ENCODE measurements at places on chromosomes 12 and 14. TPM values are rescaled to one million over a fixed set of nuclear protein-coding genes. Genes with fewer than 3 reads are reported as not detected.

Gene COCH
- 0.55 TPM for total RNA-seq

Gene CYP27B1
- 3.3 TPM for total RNA-seq

Gene RFLNA
- total RNA-seq = not detected

Gene PPM1H
- not detected for total RNA-seq

Gene CPNE8
- 4.6 TPM for total RNA-seq

Gene TSPAN9
- 0.28 TPM for total RNA-seq

Gene SOAT2
- 1.5 TPM for total RNA-seq

Gene AQP5
- not detected for total RNA-seq

Gene AGAP2
- 84.5 TPM for total RNA-seq

Gene KRT78
- not detected for total RNA-seq

Gene CAMKK2
- 27.6 TPM for total RNA-seq

Gene RHOJ
- not detected for total RNA-seq

- no peak for DNase-seq
Observed at GRCh38 chr14:43085819-43086218, 1421.3 kb downstream of the FSCB start.

DNA sequence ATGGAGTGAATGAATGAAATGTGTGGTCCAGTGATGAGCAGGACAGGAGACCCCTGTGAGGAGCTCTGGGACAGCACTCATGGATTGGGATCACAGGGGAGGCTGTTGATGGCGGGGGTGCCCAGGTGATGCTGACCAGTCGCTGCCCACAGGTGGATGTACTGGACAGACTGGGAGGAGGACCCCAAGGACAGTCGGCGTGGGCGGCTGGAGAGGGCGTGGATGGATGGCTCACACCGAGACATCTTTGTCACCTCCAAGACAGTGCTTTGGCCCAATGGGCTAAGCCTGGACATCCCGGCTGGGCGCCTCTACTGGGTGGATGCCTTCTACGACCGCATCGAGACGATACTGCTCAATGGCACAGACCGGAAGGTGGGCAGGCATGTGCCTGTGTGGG, 13.3 kb upstream of the LRP1-AS start:
- no peak for DNase-seq

DNA sequence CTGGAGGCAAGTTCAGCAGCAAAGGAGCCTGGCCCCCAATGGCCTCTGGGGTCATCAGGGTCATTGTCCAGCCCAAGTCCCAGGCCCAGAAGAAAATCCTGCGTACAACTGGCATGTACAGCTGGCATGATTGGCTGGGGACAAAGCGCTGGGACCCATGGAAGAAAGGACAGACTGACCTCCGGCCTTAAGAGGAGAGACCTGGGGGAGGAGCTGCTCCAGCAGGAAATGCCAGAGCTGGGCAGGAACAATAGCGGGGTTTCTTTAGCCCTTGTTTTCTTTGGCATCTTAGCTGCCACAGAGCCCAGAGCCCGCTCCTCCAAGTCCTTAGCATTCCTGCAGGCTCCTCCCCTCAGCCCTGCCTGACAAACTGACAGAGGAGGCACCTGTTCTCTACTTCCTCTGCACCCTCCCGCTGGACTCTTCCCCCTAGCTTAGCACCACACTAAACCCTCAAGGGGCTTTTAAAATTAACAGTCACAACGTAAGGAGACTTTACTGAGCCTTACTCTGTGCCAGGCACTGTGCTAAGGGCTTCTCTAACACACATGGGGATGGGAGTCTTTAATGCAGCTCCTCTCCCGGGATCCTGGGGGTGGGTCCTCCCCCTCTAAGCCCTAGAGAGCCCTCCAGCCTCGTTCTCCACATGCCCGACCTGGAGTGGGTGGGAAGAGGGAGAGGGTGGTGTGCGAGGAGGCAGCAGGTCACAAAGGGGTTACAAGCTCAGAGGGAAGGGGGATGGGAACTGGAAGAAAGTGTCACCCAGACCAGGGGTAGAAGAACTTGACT, 1.8 kb upstream of the AQP5 start:
- DNase-seq = no peak

DNA sequence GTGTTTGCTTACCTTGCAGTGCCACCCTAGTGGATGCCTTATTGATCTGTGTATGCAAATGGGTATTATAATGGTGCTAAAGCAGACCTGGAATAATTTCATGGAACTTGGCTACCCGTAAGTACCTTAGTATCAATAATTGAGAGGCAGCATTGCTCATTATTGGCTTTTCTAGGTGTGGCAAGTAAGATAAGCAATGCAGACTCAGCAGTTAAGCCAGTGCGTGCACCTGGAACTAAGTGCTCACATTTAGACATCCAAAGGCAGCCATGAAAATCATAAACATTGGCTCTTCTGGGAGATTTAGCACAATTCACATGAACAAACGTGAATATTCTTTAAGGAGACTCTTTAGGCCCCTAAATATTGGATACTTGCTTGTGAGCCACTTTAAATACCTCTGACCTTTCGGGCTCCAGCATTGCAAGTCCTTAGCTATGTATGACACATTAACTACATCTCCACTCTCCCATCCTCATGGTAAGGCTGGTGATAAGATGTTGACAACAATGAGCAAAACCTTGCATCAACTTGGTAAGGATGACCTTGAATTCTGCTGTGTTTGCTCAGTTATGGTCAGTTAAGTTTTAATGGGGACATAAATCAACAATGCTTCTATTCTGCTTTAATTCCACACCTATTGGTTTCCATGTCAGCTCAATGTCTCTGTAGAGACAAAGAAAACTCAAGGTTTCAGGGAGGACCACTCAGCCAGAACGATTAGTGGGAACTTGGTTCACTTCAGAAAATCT, 112.0 kb downstream of the SLC5A8 start:
- DNase-seq = no peak

DNA sequence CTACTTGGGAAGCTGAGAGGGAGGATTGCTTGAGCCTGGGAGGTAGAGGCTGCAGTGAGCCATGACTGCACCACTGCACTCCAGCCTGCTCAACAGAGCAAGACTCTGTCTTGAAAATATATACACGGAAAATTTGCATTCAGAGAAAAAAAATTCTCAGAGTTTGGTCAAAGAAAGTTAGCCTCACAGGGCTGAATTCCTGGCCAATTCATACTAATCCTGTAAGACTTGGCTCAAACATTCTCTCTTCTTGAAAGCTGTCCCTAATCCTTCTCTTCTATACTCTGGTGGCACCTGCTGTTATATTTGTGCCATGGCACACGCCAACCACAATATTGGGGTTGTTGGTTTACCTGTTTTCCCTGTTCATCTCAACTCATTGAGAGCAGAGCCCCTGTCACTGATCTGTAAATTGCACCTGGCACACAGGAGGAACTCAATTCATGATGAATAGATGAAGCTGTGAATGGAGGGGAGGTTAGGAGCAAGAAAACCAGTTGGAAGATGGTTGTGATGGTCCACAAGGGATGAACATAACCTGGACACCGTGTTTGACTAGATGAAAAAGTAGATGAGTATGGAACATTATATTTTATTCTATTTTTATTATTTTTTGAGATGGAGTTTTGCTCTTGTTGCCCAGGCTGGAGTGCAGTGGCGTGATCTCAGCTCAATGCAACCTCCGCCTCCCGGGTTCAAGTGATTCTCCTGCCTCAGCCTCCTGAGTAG, 36.8 kb upstream of the SPTSSA start:
- no peak for DNase-seq

GRCh38 chr12:77001276-77001675, 64.1 kb downstream of the E2F7 start:
- DNase-seq = no peak

- peak; percentile 86 for DNase-seq
Observed at GRCh38 chr14:64294672-64295413, 672 bp upstream of the ESR2 start.

- DNase-seq = no peak
Observed at GRCh38 chr14:21103411-21103709, 2.5 kb downstream of the TMEM253 start.

GRCh38 chr14:81125536-81125935, 95.2 kb downstream of the GTF2A1 start:
- DNase-seq = no peak

GRCh38 chr12:67786086-67786485, 137.5 kb downstream of the DYRK2 start:
- no peak for DNase-seq

- DNase-seq = no peak
Observed at GRCh38 chr14:90993792-90994191, 66.6 kb downstream of the RPS6KA5 start.

- no peak for DNase-seq
Observed at GRCh38 chr14:93018366-93018765, 95.4 kb downstream of the CHGA start.

- no peak for DNase-seq
Observed at GRCh38 chr14:52046376-52046917, 22.4 kb downstream of the NID2 start.

- DNase-seq = no peak
Observed at GRCh38 chr14:77347751-77348150, 26.9 kb downstream of the GSTZ1 start.

DNA sequence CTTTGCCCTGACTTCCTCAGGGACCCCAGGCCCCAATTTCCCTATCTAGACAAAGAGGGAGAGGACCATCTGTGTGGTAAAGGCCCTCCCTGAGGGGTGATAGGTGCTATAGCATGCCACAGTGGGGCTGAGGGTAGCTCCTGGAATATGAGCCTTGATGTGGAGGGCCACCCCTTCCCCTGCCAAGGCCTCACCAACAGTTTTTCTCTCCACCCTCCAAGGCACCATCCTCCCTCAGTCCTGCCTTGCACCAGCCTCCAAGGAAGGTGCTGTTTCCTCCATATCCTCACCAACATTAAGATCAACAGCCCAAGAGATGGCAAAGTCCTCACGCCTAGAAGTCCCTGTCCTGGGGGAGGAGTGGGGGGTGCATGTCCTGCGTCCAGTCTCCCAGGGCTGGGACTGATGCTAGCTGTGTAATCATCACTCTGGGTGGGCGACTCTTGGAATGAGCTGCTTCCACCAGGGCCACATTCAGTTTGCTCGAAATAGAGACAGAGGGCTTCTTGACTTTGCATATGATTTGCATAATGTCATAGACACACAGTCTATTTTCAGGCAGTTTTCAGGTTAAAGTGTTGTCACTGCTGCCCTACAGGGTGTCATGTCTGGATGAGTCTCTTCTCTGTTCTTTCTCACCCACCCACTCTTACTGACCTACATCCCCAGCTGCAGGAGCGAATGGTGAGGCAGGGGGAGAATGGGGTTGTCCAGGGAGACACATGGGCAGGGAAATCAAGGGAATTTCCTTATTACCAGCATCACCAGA, 17.4 kb downstream of the ACVRL1 start:
- no peak for DNase-seq

GRCh38 chr12:29620030-29620429, 122.5 kb upstream of the OVCH1 start:
- DNase-seq = no peak

- DNase-seq = no peak
Observed at GRCh38 chr14:94278731-94279130, 14.3 kb downstream of the SERPINA10 start.

GRCh38 chr12:62332598-62332997, 72.4 kb downstream of the USP15 start:
- DNase-seq = no peak

- DNase-seq = peak; percentile 67
Observed at GRCh38 chr14:105857220-105857825, 330.9 kb downstream of the TMEM121 start.

- peak; percentile 63 for DNase-seq
Observed at GRCh38 chr14:55129428-55130195, 560 bp downstream of the LGALS3 start.

GRCh38 chr12:2443776-2444175, 351.0 kb upstream of the FKBP4 start:
- no peak for DNase-seq

DNA sequence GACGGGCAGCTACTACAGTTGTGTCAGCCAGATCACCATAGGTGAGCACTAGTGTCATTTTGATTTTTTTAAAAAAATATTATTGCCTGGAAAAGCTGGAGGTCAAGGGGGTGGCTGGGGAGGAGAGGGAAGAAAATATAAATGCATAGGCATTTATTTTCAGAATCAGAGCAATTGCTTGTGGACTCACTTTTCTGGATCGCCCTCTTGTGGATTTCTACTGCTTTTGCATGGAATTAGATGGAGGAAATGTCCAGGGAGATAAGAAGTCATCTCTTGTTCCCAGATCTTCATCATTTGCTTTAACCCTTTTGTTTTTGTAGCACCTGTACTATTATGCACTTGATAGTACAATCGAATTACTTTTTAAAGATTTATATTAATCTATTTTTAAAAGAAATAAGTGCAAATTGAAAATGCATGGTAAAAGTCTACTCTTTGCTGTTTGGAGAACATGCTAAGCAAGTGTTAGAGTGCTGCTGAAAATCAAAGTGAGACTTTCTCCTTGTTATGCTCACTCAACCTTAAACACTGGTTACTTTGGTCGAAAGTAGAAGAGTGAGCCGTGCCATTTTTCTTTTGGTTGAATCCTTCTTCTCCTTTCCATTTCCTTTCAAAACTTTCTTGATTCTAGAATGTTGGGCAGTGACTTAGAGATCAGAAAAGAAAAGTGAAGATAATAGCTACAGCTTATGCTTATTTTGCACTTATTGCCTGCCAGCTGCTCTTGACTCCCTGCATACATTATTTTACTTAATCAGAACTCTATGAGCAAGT, 60.6 kb upstream of the ANO4 start:
- DNase-seq = no peak

- no peak for DNase-seq
Observed at GRCh38 chr12:84056-84455, 17.5 kb downstream of the IQSEC3 start.

- no peak for DNase-seq
Observed at GRCh38 chr12:2673966-2674810, 120.6 kb upstream of the FKBP4 start.

- DNase-seq = no peak
Observed at GRCh38 chr12:97363693-97364092, 98.9 kb upstream of the RMST start.

GRCh38 chr12:53328043-53328435, 6.6 kb upstream of the AAAS start:
- DNase-seq = no peak
